Hippocampal formation (tissue), 2 donors: ENCODE measurements at places on chromosomes 7 and 10.

GRCh38 chr7:20089431-20089830, 127.8 kb downstream of the MACC1 start:
- DNase-seq, result no peak

DNA sequence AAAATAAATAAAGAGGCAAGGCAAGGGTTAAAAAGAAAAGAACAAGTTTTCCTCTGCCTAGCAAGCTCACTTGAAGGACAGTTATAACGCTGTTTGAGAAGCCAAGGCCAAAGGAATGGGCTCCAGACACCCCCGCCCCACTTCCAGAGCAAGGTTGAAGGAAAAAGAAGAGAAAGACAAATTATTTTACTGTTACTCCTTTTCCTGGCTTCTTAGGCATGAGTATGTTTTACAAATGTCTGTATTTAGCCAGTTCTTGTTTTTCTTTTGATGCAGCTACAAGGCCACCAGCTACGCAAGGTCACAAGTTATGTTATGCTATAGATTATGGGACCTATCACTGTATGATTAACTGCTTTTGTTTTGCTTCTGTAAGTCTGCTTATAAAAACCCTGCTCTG, 94.6 kb downstream of the ZNF22 start:
- no peak for DNase-seq

DNA sequence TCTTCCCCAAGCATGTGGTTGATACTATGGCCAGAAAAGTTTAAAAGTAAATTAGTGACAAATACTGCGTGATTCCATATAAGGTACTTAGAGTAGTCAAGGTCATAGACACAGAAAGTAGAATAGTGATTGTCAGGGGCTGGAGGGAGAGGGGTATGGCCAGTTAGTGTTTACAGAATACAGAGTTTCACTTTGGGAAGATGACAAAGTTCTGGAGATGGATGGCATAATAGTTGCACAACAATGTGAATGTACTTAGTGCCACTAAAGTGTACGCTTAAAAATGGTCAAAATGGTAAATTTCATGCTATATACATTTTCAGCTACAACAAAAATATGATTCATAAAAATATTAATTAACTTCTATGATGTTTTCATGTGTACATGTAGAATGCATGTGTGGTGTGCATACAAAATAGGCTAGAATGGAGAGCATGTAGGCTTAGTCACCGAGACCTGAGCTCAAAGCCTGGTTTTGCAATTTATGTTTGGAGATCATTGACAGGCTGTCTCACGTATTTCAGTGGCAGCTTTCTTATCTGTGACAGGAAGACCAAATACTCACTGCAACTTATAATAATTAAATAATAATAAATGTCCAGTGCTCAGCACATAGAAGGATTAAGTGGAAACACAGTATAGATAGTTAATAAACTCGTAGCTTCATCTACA, 625.6 kb downstream of the SUGCT start:
- no peak for DNase-seq

DNA sequence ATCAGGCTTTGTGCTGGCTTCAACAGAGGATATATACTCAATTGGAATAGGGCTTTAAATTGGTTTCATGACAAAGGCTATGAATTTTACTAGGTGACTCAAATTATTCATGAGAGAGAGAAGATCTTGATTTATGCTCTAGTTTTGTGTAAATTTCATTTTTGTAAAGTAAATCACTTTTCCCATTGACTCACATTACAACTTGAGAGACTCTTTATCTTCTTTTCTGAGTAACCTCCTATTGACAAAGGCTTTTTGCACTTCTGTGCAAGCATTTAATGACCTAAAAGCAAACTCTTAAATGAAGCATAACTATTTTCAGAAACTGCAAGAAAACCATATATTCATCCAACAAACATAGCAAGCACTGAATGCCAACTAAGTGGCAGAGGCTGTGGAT, 98.5 kb upstream of the RHOBTB1 start:
- DNase-seq, result no peak

DNA sequence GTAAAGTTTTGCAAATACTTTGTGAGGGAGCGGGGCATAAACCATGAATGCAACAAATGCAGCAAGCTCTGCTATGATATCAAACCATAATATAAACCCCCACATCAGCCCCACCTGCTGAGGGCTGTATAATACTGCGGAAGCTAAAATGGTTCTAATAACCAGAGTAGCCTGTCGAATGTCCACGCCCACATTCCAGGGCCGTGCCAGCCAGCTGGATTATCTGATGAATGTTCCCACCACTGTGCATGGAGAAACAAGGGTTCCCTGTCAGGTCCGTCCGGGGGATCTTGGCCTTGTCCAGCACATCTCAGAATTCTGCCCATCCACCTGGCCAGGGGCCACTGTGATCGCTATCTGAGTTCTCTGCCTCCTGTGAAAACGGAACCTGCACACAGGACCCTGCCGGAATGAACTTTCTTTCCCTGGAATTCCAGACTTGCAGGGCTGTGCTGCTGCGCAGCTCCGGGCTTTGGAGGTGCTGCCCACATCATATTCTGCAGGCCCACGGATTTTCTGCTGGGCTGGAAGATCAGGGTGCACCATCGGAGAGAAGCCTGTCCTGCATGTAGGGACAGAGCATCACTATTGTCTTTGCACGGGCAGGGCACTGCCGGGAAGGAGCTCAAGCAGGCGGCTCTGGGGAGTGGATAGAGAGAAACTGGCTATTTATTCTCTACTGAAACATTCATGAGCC, 77.0 kb upstream of the GNA12 start:
- DNase-seq, result no peak

DNA sequence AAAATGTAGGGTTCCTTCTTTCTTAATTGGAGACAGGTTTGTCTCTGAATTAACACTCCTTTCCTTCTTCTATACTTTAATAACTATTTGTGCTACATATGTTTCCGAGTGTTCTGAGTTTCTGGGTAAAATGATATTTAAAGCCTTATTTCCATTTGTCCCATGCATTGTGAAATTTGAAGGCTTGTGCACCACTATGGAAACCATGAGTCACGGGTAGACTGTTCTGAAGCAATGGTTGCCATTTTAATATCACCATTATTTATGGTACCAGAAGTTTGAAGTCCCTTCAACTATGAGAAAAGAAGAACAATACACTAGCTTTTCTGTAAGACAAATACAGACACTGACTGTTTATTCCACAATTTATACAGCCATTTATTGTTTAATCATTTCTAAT, 44.7 kb upstream of the ZEB1 start:
- DNase-seq, result no peak

- DNase-seq, result no peak
Observed at GRCh38 chr7:73308074-73308664, 457 bp downstream of the NSUN5 start.

DNA sequence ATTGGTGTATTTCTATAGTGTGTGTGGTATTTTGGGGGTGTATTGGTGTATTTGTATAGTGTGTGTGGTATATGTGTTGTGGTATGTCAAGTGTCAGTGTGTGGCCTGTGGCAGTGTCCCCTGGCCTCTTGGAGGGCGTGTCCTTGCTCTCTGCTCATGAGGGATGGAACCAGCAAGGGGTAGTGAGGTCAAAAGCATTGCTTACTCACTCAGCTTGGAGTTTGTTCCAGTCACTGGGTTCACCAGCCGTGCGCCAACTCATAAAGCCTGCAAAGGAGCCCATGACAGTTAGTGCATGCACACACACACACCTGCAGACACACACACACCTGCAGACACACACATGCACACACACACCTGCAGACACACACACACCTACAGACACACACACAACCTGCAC, 4.3 kb upstream of the TRPV6 start:
- no peak for DNase-seq

DNA sequence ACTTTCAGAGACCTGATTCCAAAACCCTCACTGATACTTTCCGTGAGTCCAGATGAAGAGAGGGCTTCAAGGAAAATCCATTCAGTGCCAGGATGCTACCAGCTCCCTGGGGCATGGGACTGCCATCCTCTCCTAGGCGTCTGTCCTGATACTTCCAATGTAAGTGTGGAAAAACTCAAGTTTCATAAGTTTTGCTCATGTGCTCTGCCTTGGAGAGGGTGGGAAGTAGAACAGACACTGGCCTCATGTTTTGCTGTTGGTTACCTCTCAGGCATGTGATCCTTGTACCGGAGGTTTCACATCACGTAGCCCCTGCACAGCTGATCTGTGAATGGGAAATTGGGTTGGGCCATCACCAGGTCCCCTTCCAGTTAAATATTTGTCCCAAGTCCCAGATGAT, 517.1 kb downstream of the RPS24 start:
- no peak for DNase-seq

DNA sequence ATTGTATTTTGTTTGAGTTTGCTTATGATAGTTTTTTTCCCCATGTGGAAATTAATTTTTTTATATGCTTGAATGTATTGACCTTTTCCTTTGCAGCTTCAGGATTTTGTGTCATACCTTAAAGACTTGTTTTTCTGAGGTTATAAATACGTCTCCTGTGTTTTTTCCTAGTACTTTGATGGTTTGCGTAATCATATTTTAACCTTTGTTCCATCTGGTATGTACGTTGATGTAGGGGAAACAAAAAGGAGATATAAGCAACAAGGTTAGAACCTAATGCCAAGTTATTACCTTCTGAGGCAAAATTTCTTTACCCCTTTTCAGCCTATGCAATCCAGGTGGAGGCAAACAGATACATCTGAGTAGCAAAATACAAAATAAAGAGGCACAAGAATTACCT, 17.9 kb downstream of the FGL2 start:
- DNase-seq, result no peak

DNA sequence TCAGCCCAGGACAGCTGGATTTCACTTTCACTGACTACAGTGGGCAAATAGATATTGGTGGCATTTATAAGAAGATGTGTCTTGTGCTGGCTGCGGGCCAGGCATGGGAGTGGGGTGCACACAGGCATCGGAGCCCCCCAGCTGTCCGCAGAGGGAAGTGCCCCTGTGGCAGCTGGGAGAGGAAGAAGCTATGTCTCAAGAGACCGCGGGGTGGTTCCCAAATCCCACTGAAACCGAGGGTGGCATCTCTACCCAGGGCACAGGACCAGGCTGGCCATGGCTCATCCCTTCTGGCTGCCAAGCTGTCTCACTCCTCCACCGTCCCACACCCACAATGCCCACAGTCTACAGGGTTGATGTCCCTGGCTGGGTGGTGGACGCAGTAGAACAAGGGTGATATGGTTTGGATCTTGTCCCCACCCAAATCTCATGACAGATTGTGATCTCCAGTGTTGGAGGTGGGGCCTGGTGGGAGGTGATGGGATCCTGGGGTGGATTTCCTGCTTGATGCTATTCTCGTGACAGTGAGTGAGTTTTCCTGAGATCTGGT, 94.8 kb downstream of the TCERG1L start:
- DNase-seq, result no peak

- DNase-seq, result no peak
Observed at GRCh38 chr10:74760086-74760979, 66.1 kb upstream of the KAT6B start.

DNA sequence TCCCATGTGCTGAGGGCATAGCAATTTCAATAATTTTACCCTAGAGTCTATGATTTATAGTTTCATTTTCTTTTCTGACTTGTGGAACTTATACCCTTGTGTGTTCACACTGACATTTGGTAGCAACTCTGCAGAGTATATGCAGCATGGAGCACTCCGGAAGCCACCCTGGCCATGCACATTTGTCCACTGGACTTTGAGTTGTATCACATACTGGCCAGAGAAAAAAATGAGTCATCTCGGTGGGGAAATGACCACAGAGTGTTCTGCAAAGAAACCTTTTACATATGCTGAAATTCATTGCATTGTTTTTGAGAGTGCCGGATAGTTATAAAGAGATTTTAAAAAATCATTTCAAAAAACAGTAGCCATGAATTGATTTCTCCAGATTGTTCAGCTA, 164.8 kb upstream of the COBL start:
- DNase-seq, result no peak

DNA sequence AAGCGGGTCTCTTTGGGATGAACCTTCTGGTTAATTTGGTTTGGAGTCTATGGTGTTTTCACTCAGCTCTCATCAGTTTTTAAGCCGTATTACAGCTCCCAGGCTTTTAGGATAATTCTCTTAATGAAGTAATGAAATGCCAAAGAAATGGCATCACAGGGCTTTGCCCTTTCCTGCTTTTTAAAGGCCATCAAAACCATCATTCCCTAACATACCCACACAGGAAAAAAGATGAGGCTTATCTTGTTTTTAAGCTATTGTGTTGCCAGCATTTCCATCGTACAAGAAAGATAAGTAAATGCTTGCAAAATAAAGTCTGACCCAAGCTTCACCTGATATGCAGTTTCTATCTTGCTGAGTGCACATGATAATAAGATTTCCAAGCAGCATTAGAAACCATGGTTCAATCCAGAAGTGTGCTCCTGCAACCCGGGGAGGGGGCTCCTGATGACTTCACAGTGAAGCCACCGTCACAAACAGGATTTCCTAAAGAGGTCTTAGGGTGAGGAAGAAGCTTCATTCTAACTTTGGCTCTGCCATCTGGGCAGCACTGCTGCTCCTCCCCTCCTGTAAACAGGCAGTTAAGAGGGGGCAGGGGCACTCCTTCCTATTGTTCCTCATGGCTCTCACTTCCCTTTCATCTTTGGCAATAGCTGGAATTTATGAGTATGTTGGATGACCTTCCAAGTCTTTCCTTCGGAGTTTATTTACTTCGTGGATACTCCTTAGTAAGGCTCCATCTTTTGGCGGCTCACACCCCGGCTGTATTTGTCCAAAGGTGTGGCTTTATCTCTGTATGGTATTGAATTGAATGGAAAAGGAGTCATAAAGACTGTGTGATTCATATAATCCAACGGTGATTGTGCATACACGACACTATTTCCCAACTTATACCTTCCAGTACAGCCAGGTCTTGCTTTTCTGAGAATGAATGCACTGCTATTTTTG, 55.2 kb upstream of the FAM133B start:
- DNase-seq, result no peak
